ENCODE measurements at places on chromosomes 7 and 10. TPM values are rescaled to one million over a fixed set of nuclear protein-coding genes. Genes with fewer than 3 reads are reported as not detected.

AVPI1 gene
- 29.8 TPM for total RNA-seq

TMEM196 gene
- not detected for total RNA-seq

IGFBP1 gene
- not detected for total RNA-seq

EBF3 gene
- 0.36 TPM for total RNA-seq

ZNF467 gene
- total RNA-seq: 12.5 TPM

MYH16 gene
- total RNA-seq: not detected

AP4M1 gene
- 13.2 TPM for total RNA-seq

TPST1 gene
- total RNA-seq: 31.8 TPM

PLOD3 gene
- total RNA-seq: 46.6 TPM

DNA sequence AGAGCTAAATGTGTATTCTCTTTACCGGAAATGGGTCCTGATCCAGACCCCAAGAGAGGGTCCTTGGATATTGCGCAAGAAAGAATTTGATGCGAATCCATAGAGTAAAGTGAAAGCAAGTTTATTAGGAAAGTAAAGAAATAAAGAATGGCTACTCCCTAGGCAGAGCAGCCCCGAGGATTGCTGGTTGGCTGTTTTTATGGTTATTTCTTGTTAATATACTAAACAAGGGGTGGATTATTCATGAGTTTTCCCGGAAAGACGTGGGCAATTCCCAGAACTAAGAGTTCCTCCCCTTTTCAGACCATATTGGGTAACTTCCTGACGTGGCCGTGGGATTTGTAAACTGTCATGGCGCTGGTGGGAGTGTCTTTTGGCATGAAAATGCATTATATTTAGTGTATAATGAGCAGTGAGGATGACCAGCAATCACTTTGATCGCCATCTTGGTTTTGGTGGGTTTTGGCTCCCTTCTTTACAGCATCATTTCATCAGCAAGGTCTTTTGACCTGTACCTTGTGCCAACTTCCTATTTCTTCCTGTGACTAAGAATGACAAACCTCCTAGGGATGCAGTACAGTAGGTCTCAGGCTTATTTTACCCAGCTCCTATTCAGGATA, 60.4 kb downstream of the ARL4A start:
- no peak for DNase-seq

- DNase-seq: no peak
These were observed 121.2 kb upstream of the NPVF start for GRCh38 chr7:25349283-25350017.

DNA sequence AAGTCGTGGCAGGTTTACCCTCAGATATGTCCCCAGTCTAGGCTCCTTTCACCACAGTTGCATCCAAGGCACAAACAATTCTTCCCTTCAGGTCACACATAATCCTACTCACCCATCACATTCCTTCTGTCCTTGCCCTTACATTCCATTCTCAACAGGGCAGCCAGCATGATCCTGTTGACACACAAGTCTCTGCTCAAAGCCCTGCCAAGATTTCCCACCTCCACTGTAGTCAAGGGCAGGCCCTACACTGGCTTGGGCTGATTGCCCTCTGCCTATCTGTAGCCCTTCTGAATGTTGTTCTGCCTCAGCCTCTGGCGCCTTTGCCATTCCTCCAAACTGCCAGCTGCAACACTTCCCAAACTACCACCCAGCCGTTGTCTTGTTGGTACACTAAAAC, 187.9 kb upstream of the AKR1E2 start:
- no peak for DNase-seq

GRCh38 chr7:158054081-158054480, 533.5 kb downstream of the PTPRN2 start:
- no peak for DNase-seq

- DNase-seq: no peak
These were observed 7.1 kb downstream of the NEBL start for GRCh38 chr10:20890009-20890408.

DNA sequence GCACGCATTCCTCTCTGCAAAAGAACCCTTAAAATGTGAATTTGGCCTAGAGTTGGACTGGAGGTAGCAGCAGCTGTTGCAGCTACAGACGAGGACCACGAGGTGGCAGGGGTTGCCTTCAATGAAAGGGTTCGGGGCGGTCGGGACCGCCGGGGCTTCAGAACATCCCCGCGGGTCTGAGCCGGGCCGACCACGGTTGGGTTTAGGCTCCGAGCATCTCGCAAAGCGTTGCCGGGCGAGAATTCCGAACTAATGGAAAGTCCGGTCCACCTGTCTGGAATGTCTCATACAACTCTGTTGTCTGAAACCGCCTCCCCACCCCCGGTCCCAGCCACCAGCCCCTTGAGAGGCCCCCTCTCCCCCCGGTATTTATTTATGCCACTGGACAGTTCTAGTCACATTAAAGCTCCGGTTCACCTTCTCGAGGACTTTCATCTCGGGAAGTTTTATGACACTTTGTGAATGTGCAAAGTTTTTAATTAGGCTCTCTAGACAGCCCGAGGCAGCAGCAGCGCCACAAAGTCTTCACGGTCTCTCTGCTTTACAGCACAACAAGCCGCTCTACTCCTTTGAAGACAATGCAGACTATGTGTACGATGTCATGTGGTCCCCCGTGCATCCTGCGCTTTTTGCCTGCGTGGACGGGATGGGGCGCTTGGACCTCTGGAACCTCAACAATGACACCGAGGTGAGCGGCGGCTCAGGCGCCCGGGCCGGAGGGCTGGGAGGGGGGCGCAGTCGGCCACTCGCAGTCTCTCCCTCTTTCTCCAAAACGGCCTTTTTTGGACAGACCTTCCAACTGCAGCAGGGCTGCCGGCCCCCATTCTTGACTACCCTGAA, 246.2 kb downstream of the SLC25A13 start:
- peak; percentile 83 for DNase-seq

DNA sequence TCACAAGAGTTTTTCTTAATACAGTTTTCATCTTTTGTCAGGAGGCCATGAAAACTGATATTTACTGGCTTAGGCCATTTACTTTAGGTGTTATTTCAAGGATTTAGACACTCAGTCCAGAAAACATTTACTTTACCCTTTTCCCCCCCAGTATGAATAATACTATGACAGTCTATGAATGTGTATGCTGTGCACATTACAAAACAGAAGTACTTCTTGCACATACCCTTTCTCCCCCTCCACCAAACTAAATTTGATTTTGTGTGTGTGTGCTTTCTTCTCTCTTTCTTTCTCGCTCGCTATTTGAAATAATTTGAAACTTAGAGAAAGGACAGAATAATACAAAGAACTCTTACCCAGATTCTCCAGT, 41.3 kb downstream of the RBM33 start:
- no peak for DNase-seq

DNA sequence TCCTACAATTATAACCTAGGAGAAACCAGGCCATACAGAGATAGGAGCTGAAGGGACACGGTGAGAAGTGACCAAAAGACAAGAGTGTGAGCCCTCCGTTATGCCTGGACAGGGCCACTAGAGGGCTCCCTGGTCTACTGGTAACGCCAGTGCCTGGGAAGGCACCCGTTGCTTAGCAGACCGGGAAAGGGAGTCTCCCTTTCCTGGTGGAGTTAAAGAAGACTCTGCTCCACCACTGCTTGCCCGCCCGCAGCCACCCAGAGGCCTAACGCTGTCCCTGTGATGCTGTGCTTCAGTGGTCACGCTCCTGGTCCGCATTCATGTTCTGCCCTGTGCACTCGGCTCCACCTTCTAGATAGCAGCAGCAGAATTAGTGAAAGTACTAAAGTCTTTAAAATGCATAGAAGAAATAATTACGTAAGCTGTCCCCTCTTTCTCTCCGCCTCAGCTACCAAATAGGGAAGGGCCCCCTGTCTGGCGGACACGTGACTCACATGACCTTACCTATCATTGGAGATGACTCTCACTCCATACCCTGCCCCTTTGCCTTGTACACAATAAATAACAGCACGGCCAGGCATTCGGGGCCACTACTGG, 34.8 kb downstream of the GRID2IP start:
- DNase-seq: peak; percentile 81

GRCh38 chr7:27345997-27346396, 103.4 kb downstream of the EVX1 start:
- DNase-seq: no peak

- no peak for DNase-seq
These were observed 820 bp downstream of the BBS9 start for GRCh38 chr7:33130184-33130583.

- no peak for DNase-seq
These were observed 395.5 kb downstream of the SUGCT start for GRCh38 chr7:40530292-40530691.

DNA sequence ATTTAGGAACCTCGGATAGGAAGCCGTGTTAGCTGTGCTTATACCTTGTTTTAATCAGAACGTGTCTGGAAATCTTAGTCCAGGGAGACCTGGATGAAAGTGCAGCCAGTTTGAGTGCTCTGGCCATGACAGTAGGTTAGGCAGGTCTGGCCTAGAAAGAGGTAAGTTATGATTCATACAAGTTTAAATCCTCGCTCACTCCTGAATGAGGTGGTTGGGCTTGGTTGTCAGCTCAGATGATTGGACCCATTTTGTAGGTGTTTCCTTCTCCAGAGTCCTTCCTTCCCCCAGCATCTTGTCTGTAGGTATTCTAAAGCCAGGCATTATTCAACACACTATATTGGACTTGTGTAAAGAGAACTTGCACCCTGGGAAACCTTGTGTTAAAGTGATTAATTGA, 561.9 kb upstream of the GALNT17 start:
- no peak for DNase-seq

DNA sequence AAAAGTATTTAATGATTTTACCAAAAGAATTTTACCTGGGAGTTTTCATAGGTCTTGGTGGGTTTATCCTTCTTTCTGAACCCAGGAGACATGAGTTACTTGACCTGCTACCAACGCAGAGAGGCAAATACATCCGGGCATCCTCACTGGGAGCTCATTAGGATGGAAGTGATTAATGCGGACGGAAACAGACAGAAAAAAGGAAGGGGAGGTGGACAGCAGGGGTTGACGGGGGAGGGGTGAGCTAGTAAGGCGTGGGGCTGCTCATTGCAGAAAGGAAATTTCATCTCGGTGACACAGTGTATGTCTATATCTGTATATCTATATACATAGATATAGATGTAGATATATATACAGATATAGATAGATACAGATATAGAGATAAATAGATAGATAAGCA, 408.2 kb upstream of the ADARB2 start:
- DNase-seq: no peak

- DNase-seq: no peak
These were observed 65.7 kb upstream of the NOBOX start for GRCh38 chr7:144468990-144469732.

DNA sequence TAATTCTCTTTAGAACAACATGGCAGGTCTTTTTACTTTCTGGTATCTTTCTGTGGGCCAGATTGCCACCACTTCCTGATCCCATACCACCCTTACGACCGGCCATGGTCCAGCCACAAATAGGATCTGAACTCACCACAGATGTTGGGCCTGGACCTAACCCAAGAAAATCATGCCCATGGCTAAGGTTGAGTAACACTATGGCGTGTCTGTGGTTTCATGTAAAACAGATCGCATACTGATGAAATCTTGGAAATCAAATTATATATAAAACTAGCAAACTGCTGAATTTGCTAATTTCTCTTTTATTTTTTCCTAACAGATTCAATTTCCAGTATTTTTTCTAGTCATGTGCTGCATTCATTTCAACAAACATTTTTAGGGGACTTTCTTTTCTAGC, 77.2 kb downstream of the CH25H start:
- no peak for DNase-seq

- DNase-seq: no peak
These were observed 115.7 kb downstream of the MTPAP start for GRCh38 chr10:30233186-30233959.

DNA sequence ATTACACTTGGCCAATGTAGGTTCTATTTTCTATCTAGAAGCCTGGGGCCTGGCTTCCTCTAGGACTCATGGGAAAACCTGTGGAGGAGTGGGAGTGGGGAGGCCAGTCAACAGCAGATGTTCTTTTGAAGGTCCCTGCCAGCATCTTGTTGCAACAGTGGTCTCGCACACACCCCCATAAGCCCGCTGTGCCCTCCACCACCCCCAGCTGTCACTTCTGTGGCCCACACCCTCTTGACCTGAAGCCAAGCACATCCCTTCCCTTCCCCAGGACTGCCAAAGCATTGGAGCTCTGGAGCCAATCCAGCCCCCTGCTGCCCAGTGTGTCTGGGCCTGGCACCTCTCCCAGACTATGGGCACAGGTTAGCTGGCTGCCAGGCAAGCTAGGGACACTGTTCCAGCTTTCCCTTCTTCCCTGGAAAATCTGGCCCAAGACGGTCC, 1.9 kb upstream of the STX1A start:
- no peak for DNase-seq

GRCh38 chr7:132977234-132977633, 104.7 kb downstream of the CHCHD3 start:
- no peak for DNase-seq

- DNase-seq: peak; percentile 56
These were observed 174.7 kb upstream of the TNRC18 start for GRCh38 chr7:5598261-5598761.

DNA sequence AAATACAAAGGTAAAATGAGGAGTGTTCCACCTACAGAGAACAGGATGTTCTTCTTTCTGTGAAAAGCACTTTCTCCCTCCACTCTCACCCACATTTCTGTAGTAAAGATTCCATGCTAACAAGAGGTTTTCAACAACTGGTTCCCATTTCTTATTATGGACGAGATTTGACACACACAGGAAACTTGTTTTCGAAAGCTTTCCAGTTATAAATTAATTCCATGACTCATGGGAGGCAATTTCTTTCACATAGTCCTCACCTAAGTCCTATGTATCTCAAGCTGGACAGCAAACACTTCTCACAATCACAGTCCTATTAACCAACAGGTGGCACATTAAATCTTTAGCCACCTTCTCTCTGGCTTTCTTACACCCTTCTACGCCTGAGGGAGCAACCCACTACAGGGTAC, 24.5 kb downstream of the RAPGEF5 start:
- DNase-seq: no peak

DNA sequence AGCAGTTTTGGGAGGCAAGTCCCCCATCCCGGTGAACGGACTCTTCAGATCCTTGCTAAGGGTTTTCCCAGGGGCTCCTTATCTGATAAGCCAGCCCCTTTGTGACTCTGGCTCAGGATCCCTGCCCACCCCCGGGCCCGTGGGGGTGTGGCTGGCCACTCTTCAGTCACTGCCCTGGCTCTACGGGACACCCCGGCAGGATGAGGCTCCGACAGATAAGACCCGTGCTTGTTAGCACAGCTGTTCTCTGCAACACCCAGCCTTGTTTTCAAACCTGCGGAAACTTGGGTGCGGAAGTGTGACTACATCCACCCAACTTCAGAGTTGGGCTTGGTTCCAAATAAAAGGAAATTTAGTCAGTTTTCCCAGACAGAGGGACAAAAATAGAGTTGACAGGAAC, 66.7 kb upstream of the PODXL start:
- no peak for DNase-seq

- DNase-seq: no peak
These were observed 1115.6 kb upstream of the GHITM start for GRCh38 chr10:83023662-83024061.

- DNase-seq: no peak
These were observed 70.0 kb downstream of the PRKG1 start for GRCh38 chr10:51144161-51144781.

Data from ovary (tissue), 10 donors.